CMK (cell line): ENCODE measurements at places on chromosomes 4 and X.

DNA sequence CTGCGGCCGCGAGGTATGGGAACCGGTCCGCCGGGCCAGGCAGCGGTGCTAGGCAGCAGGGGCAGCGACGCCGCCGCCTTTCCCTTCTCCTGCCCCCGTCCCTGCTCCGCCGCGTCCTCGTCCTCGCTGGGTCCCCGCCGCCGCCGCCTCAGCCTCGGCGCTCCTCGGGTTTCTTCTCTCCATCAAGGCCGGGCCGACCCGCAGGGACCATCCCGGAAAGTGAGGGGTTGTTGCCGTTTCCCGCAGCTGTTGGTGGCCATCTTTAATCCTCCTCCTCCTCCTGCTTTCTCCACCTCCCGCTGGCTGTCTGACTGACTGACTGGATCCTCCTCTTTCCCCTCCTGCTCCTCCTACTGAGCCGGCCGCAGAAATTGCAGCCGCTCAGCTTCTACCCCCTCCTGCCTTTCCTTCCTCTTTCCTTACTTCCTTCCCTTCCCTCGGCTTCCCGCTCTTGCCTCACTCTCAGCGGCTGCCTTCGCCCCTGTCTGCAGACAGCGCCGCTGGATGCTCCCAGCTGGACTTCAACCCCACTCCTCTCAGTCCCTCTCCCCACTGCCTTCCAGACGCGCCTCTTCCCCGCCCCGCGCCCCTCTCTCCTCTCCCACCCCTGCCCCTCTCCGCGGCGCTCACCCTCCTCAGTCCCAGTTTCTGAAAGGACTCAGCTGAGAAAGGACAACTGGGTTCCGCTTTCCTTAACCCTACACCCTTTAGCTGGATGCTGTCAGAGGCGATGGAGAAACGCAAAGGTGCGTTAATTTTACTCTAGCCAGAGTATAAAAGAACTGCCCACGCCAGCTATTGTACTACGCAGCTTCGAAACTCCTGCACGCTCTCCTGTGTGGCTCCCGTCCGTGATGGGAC lies at the start of gene WDFY3:
Gene WDFY3 (minus strand): TSS at position 309 of the 861 bp plus-strand sequence. CDS start 106,099 bp downstream, outside the sequence.
- peak; percentile 49 for DNase-seq

DNA sequence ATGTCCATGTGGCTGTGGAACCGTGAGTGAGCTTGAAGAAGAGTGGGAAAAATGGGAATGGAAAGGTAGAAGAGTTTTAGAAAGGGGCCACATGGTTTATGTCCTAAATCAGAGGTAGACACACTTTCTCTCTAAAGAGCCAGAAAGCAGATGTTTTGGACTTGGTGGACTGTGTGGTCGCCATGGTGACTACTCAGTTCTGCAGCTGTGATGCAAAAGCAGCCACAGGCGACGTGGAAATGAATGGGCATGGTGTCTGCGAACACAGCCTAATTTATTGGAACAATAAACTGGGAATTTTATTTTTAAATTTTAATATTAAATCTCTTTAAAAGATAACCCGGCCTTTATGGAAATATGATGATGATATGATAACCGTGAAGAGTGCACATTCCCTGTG lies 386.0 kb upstream of the FAT1 start:
- DNase-seq = no peak

DNA sequence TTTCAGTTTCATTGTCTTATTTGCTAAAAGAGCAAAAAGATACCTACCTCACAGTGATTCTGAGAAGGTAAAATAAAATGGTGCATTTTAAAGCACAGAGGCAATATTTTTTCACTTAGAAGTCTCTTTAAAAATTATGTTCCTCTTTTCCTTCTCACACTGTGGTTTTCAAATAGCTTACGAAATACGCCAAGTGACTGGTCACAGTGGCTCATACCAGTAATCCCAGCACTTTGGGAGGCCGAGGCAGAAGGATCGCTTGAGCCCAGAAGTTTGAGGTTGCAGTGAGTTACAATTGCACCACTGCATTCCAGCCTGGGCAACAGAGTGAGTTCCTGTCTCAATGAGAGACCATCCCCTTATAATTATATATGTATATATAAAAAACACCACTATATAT lies 372.6 kb downstream of the FBXO8 start:
- DNase-seq = no peak

GRCh38 chrX:13597874-13598273 lies 28.5 kb downstream of the EGFL6 start:
- no peak for DNase-seq
